Stimulated activated CD8-positive, alpha-beta memory T cell treated with anti-CD3 and anti-CD28 coated beads, Interleukin-4, amount 100 ng/mL, for 1 hour (primary cell): ENCODE measurements at places on chromosomes 7 and 10.

DNA sequence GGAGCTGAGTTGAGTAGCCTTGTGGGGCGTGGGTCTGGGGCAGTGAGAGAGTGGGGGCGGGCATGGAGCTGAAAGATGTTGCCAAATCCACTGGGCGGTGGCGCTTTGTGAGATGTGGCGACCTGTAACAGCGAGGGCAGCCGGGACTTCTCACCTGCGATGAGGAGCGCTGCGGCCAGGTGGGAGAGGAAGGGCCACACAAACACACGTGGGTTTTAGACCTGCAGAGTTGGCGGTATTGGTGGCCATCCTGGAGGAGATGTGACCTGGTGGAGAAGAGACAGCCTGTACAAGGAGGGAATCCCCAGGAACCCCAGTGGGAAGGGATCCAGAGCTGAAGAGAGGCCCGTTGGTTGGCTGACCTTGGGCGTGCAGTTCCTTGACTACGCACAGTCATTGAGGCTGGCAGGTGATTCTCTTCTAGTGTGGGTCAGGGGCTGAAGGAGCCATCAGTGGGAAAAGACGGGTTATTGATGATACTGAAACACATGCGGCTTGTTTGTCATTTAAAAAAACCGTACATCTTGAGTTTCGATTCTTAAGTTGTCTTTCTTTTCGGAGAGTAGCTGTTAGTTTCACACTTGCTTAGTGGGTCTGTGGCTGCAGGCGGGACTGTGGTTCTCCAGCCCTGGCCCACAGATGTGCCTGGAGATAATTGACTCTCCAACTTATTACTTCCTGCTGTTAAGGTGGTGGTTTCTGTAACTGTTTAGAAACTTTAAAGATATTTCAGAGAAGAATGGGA is 2.4 kb downstream of the CHST12 start:
- DNase-seq, result no peak

- no peak for DNase-seq
Measured at GRCh38 chr7:88545663-88546062, 213.8 kb upstream of the ZNF804B start.

DNA sequence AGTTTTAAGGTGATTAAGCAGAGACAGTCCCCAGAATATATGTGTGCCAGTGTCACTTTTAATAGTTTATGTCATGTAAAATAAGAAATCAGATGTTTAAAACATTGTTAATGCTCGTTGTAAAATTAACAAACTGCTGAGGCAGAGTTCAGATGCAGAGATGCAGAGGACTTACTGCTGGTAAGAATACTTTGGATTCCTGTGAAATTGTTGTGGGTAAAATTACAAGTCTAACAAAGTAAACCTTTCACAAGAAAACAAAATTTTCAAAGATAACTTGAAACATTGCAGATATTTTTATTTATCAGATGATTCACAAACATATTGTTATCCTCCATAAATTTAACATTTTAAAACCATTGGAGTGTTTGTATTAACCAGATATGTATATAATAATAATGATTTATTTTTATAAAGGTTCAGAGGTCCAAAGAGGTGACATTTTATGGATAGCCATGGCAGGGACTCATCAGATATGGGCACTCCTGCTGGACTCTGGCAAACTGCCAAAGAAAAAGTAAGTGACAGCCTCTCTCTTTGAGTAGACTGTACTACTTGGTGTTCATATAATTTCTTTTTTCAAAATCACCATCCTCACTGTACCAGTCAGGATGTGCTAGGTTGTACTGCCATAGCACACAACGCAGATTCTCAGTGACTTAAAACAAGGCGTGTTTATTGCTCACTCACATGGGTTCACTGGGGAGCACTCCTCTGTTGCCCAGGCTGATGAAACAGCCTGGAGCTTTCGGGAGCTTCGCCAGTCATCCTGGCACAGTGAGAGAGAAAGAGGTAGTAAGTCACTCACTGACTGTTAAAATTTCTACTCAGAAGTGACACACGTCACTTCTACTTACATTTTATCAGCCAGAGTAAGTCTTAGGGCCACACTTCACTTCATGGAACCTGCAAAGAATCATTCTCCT is 43.5 kb downstream of the NHLRC2 start:
- DNase-seq, result no peak

DNA sequence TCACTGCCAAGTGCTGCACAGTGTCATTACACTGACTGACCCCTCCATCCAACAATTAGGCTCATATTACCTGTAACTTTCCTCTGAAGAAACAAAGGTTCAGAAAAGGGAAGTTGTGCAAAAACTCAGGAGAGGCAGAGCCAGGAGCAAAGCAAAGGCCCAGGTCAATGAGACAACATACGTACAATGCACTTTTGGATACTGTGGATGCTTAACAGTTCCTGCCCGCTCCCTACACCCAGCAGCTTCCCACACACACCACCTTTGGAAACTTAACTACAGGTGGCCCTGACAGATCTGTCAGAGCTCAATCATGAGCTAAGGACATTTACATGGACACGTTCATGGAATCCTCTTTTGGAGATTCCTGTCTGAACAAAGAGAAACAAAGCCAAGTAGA is 515.9 kb downstream of the GRID1 start:
- DNase-seq, result no peak

- DNase-seq, result no peak
Measured at GRCh38 chr7:135970682-135971365, 6.3 kb downstream of the MTPN start.

DNA sequence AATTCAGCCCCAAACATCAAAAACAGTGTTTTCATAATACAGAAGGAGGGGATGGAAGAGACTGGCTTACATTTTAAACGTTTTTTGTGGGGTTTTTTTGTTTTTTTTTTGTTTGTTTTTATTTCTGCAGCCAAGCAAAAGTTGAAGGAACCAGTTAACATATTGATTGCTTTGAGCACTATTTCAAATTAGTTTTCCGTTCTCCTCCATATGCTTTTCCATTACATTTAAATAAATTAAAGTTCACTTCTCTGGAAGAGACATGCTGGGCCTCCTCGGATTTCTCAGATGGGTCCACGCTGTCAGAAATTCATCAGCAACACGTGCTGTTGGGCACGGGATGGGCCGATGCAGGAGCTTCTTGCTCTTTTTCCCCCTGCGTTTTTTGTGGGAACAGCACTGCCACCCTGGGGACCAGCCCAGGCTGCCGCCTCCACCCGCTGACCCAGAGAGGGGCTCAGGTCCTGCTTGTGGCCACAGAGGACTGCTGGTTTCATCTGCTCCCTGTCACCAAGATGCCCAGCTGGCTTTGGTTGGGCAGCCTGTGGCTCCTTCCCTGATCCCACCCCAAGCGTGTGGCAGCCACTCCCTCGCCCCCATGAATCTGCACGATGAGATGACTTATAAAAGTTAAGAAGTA is 67.7 kb upstream of the CHST15 start:
- no peak for DNase-seq

GRCh38 chr7:139526578-139527544 is 3.4 kb downstream of the CLEC2L start:
- DNase-seq, result no peak

GRCh38 chr7:477626-478220 is 41.9 kb downstream of the PDGFA start:
- DNase-seq, result no peak

GRCh38 chr7:30901856-30902255 is 9.8 kb upstream of the AQP1 start:
- DNase-seq, result no peak

DNA sequence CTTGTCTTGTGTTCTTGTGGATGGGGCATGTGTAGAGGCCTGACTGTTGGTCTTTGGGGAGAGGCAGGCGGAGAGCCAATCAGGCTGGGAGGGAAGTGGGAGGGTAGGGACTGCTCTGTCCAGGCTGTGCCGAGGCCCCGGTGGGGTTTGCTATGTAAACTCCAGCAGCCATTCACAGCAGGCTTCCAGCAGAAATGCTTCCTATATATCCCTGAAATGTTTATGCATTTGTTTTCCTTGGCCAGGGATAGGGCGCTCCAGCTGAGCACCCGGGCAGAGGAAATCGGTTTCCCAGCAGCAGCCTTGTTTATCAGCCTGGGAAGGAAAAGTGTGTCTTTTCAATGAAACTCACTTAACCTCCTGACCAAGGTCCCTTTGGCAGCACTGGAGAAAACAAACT is 18.3 kb upstream of the AQP1 start:
- DNase-seq, result no peak

DNA sequence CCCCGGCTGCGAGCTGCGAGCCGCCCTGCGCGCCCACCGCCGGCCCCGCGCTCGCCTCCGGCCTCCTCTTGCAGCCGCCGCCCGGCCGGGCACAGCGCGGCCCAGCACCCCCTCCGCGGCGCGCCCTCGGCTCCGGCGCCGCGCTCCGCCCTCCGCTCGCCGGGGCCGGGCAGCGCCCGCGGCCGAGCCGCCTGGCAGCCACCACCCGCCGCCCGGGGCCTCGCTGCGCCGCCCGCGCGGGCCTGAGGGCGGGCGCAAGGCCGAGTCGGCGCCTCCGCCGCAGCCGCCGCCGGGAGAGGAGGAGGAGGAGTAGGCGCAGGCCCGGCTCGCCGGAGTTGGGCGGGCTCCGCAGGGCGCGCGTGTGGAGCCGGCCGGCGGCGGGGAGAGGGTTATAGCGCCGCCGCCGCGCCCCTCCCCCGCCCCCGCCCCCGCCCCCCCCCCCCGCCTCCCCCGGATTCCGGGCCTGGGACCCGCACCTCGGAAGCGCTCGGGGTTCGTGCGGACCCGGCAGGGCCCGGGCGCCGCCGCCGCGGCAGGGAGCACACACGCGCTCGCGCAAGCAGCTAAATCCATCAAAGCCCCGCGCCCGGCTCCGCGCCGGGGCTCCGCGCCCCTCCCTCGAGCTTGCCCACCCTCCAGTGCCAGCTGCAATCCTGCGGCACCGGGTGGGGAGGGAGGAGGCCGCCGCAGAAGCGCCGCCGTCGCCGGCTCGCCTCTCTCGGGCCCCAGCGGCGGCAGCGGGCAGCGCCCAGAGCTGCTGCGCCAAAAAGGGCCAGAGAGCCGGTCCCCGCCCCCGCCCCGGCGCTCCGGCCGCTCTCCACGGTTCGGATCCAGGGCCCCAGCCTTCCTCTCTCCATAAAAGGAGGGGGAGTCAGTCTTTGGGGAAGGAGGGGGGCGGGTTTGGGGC is at the start of gene PDGFA:
TSS of gene PDGFA (minus strand) at position 363 of the 907 bp plus-strand sequence. CDS start 845 bp downstream, outside the sequence.
- no peak for DNase-seq
